ENCODE measurements at places on chromosomes 11 and 22.

GRCh38 chr11:70711911-70712185 is 313.5 kb downstream of the CTTN start:
- no peak for DNase-seq

DNA sequence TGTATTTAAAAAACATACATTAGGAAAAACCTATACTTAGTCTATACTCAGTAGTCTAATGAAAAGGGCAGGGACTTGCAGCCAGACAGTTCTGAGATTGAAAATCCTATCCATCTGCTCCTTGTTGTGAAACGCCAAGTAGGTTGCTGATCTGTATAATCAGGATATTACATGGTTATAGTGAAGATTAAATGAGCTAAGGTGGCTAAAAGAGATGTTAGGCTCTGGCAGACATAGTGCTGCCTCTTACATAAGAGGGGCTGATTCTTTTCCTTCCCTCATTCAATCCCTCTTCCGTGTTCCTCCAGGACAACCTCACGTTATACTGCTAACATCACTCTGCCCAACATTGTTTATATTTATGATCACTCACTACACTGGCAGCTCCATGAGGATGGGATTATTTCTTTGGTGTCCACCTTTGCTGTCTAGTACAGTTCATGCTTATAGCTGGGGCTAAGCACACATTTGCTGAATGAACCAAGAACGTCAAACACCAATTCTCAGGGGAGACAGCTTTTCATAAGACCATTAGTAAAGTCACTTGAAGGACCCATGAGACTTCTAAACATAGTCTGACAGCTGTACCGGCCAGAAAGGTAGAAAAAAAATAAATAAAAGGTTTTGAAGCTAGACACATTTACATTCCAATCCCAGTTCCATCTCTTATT is 46.3 kb downstream of the GAB2 start:
- no peak for DNase-seq

GRCh38 chr11:118226781-118227180 is 2.0 kb upstream of the JAML start:
- DNase-seq = no peak

DNA sequence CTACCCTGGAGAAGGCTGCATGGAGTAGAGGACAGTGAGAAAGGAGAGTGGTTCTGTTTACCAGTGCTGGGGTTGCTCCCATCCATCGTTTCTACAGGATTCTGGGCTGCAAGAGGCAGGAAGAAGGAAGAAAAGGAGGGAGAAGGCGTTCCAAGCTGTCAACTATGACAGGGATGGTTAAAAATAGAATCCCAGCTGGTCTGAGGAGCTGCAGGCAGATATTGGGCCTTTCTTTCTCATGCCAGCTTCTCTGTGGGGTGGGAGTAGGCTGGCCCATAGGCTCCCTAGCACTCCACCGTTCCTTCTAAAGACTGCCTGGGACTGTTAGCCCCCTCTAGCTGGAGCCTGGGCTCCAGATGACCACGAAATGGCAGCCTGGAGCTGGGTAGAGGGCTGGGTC is 13.6 kb downstream of the CCKBR start:
- DNase-seq = no peak

GRCh38 chr11:29200791-29201562 is 815.9 kb downstream of the KCNA4 start:
- DNase-seq = no peak

DNA sequence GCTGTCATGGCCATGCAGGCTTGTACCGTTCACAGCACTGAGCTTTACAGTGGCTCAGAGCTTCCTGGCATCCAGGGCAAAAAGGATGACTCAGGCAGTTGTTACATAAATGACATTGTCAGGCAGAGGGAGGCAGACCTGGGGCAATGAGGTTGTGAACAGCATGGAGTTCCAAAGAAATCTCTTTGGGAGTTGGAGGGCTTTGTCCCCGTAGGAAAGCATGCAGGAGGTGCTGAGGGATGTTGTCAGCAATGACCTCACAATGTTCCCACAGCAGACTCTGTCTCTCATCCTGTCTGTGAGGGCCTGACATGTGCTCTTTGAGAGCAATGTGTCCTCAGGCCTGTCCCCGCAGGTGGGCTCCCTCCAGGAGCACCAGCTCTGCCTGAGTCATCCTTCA is 25.9 kb upstream of the PDE2A start:
- DNase-seq = no peak

DNA sequence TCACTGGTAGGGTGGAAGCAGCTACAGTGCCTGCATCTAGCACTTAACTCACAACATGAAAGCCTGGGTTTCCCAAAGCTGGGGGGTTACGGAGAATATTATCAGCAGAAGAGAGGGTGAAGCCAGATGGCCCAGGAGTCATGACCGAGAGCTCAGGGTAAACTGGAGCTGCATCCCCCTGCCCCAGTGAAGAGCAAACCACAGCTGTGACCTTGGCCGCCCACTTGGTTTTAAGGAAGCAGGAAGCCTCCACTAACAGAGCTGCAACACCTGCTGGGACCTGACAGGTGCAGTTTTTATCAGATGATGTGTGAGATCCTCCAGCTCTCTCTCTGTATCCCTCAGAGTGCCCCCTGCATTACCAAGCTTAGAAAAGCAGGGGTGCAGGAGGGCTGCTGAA is 20.9 kb downstream of the TCP11L1 start:
- no peak for DNase-seq

- DNase-seq = no peak
These were observed 79.3 kb upstream of the SORL1 start for GRCh38 chr11:121372671-121373429.

DNA sequence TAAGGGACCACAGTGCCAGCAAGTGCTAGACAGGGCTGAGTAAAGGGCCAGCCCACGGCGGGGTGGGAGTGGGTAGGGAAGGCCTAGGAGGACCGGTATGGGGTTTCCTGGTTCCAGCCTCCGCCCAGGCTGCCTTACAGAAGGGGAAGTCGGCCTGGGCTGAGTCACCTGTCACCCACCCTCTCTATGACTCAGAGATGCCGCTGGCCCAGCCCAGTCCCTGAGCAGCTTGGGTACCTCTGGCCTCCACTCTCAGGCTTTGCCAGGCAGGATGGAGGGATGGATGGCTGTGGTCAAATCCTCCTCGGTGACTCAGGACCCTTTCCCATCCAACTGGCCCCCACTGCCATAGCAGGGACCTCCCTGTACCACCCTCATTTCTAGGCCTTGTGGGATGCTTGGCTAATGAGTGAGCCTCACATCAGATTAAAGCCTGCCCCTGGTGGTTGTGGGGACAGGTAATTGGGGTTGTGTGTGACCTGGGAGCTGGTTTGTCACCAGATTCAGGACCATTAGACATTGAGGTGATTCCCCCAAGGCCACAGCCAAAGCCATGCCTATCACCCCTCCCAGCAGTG is 13.9 kb downstream of the SLC35E4 start:
- DNase-seq = peak; percentile 72

DNA sequence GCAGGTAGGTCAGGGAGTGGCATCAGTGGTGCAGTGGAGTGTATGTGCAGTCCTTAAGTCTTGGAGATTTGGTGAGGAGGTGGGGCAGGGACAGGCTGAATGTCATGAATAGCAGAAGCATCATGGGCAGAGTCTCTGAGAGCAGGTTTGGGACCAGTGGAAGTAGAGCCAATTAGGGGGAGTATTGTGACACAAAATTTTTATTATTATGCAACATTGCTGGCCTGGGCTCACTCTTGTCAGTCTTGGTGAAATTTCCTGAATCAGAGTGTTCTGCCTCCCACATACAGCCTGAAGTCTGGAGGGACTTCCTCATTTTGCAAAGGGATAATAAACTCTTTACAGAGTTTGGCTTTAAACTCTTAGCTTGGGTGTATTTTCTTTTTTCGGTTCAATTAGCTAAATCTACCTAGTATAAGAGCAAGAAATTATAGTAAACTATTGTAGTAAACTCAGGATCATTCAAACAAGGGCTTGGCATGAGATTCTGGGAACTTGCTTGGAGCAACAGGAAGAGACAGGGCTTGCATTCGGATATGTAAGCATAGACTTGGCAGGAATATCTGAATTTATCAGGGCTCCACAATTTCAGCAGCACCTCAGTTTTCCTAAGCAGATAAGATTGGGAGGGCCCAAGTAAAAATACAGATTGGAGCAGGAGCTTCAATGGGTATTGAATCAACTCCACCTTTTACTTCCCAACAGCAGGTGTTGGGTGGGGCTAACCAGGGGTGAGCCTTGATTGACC is 67.7 kb downstream of the FDX1 start:
- DNase-seq = no peak

- no peak for DNase-seq
These were observed 965.2 kb downstream of the TBC1D22A start for GRCh38 chr22:47727641-47728040.

DNA sequence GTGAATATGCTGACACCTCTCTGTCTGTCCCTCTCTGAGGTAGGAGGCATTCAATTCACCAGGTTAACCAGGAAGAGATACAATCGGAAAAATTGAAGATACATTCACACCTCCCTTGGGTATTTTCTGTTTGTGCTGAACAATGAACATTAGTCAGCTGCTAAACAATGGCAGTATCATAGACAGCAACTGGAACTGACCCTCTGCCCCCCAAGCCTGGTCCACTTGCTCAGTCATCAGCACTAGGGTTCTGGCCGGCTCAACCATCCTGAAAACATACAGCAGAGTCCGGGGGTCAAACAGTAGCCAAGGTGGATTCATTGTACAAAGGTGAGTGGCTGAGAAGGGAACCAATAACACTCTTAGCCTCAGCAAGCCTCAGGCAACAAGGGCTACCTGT is 4.0 kb downstream of the NECTIN1 start:
- no peak for DNase-seq

- no peak for DNase-seq
These were observed 14.4 kb downstream of the IL18BP start for GRCh38 chr11:72012897-72013721.

DNA sequence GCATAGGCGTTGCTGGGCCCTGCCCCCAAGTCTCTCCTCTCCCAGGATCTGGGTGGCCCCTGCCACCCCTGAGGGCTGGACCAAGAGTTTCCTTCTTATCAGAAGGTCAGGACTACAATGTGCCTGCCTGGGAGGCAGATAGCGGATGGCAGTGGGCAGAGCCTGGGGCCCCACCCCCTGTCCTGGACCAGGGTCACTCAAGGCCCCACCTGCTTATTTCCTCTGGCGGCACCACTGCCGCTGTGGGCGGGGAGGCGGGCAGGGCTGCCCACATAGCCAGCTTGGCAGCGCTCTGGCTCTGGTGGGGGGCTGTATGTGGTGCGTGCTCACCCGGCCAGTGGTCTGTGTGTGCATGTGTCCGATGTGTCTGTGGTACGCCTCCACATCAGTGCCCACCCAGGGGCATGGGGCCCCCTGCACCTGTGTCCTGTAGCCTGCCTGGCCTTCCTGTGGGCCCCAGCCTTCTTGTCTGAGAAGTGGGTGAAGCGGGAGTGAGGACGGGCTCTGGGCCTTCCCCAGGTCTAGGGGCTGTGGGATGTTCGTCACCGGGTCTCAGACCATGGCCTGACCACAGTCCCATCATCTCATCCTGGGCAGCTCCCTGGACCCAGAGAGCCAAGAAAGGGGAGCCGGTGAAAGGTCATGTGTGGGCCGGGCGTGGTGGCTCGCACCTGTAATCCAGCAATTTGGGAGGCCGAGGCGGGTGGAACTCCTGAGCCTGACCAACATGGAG is 3.0 kb downstream of the GAS2L1 start:
- no peak for DNase-seq

GRCh38 chr11:1343391-1344055 is 34.1 kb upstream of the TOLLIP start:
- no peak for DNase-seq

DNA sequence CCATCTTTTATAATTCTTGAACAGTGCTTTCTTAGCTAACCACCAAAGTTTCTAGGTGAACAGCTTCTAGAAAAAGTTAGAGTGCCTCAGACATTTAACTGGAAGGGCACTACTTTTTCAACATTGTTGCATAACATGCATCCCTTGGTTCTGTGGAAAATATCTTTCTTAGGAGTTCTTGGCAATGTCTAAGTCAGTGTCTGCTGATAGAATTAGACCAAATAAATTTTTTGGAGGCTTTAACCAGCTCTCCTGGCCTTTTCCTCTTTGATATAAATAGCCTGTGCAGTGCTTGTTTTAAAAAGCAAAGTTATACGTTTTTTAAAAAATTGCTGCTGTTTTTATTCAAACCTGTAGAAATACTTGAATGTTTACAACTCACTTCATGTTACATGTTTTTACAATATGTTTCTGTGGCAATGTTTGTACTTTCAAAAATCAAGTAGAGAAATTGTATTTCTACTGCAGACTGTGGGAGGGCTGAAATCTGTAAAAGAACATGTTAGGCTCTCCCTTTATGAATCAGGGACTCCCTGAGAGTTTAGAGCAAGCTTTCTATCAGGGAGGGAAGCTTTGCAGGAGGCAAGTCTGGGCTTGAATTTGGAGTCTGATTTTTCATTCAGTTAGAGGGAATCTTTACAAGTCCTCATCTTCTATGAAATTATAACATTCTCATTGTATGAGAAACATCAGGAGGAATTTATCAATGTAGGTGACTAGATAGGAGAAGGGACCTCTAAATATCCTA is 16.3 kb upstream of the PANX1 start:
- no peak for DNase-seq
